ENCODE measurements at places on chromosomes 7 and 10. TPM values are rescaled to one million over a fixed set of nuclear protein-coding genes. Genes with fewer than 3 reads are reported as not detected.

LLCFC1 gene
- not detected for total RNA-seq

DNA sequence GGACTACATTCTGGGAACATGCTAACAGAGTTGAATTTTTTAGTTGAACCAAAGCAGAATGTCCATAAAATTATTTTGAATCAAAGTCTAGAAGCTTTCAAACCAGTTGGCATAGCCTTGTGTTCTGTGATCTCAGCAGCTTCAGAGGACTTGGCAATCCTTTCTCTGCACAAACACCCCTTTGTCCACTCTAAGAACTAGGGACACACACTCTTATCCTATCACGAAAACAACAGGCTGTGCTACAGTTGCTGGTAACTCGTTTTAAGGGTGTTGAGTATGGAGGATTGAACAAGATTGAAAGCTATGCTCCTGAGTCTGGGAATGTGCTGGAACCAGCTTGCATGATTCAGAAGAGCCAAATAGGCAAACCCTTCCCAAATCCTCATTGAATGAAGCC lies 76.4 kb upstream of the PRSS58 start:
- no peak for DNase-seq

DNA sequence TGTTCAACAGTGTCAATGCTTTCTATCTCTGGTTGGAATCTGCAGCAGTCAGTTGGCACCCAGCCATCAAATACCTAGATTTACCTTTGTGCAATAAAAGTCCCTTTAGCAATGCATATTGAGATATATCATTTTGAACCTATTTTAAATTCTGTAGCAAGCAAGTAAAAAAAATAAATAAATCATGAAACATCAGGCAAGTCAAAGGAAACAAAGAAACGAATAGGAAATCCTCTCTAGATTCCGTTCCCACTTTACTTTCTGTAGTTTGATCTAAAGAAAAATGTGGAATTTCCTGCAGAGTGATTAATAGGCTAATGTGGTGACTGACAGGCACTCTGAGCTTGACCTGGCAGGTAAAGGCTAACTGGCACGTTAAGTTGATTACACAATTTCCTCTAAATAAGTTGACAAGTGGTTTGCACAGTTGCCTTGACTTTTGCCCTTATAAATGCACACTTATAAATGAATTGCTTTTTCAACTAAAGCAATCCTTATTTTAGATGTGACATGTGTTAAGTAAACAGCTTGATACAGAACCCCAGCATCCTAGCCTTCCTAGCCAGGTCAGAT lies 208.1 kb upstream of the TCF7L2 start:
- DNase-seq, result no peak

TMEM196 gene
- not detected for total RNA-seq

IKZF1 gene
- not detected for total RNA-seq

GRCh38 chr7:143382791-143383641 lies 1.9 kb downstream of the ZYX start:
- no peak for DNase-seq

- DNase-seq, result peak; percentile 81
Measured at GRCh38 chr7:104883718-104884452, 130.1 kb upstream of the KMT2E start.

AMPH gene
- 13.4 TPM for total RNA-seq

GRCh38 chr10:2214805-2215204 lies 477.5 kb upstream of the ADARB2 start:
- DNase-seq, result peak; percentile 19

SPDYE2B gene
- not detected for total RNA-seq

NRAP gene
- total RNA-seq, result not detected

GRCh38 chr10:125979976-125980375 lies 83.6 kb downstream of the FANK1 start:
- no peak for DNase-seq

GRCh38 chr7:40105879-40106473 lies 28.4 kb downstream of the MPLKIP start:
- no peak for DNase-seq

TMEM176A gene
- total RNA-seq, result not detected

HELLS gene
- 109 TPM for total RNA-seq

- no peak for DNase-seq
Measured at GRCh38 chr10:575402-576129, 113.9 kb downstream of the DIP2C start.

GRCh38 chr7:14045651-14046050 lies 56.2 kb upstream of the ETV1 start:
- DNase-seq, result no peak

GRCh38 chr10:34707656-34708055 lies 107.4 kb downstream of the PARD3 start:
- DNase-seq, result no peak

GRCh38 chr7:67564959-67565358 lies 568.3 kb downstream of the TYW1 start:
- DNase-seq, result no peak

NEUROG3 gene
- not detected for total RNA-seq

GRCh38 chr10:116848032-116848943 lies 1.0 kb upstream of the ENO4 start:
- DNase-seq, result peak; percentile 8

GPER1 gene
- 7.3 TPM for total RNA-seq

DNA sequence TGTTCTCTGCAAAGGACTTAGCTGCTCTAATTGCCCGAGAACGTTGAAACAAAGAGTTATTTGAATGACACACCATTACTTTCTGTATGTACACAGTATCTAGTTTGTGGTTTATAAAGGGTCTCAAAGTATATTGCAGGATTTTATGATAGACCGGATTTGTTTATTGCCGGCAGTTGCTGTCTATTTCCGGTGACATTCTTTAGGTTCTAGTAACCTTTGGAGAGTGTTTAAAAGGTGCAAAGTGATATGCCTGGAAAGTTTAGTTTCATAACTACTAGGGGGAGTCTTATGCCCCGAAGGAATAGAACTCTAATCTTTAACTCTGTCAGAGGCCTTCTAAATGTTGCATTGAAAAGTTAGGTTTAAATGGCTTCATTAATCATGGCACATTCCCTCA lies 63.8 kb downstream of the PAPSS2 start:
- peak; percentile 27 for DNase-seq

GIMAP1 gene
- not detected for total RNA-seq

DNA sequence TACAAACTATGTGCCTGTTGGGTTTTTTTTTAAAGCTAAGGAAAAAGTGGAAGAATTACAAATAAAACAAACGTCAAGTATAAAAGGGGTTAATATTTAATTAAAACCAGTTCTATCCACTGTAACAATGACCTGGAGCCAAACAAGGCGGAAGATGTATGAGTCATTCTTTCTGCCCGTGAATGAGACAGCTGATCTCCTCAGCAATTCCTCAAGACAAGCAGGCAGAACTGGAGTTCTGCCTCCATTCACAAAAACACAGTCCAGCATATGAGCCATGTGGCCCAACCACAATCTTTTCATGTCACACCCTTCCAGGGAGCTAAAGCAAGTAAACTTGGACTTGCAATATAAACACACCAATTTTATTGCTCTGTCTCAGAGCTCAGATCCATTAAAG lies 8.4 kb downstream of the ETV1 start:
- DNase-seq, result peak; percentile 97

DNA sequence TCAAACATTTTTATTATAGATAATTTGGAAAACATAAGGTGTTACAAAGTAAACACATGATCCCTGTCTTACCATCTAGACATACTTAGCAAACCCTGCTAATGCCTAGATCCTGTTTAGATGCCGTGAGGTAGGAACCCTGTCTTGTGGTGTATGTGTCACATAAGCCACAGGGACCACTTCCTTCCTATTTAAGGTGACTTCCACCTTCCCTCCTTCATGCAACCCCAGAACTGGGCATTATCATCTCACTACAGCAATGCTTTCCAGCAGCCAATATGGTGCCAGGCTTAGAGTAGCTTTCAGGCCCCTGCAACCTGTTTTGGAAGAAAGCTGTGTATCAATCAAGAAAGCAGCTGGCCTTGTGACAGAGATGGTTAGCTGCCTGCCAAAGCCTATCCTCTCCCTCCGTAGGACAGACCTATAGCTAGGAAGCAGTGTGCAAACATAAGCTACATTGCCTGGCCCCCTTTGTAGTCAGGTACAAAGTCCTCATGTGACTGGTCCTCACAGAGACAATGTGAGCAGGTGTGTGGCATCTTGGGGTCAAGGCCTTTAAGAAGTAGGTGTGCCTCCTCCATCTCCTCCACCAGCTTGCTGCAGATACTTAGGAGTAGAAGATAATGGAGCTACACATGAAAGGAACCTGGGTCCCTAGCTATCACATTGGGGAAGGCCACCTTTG lies 146.8 kb downstream of the SPAG6 start:
- no peak for DNase-seq

DNA sequence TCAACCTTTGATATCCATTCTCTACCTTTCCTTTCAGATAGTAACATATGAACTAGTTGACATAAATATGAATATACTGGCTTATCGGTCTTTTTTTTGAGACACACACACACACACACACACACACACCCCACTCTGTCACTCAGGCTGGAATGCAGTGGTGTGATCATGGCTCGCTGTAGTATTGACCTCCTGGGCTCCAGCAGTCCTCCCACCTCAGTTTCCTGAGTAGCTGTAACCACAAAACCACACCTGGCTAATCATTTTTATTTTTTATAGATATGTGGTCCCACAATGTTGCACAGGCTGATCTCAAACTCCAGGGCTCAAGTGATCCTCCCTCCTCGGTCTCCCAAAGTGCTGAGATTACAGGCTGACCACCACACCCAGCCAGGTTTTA lies 14.2 kb upstream of the NT5C3A start:
- no peak for DNase-seq

DNA sequence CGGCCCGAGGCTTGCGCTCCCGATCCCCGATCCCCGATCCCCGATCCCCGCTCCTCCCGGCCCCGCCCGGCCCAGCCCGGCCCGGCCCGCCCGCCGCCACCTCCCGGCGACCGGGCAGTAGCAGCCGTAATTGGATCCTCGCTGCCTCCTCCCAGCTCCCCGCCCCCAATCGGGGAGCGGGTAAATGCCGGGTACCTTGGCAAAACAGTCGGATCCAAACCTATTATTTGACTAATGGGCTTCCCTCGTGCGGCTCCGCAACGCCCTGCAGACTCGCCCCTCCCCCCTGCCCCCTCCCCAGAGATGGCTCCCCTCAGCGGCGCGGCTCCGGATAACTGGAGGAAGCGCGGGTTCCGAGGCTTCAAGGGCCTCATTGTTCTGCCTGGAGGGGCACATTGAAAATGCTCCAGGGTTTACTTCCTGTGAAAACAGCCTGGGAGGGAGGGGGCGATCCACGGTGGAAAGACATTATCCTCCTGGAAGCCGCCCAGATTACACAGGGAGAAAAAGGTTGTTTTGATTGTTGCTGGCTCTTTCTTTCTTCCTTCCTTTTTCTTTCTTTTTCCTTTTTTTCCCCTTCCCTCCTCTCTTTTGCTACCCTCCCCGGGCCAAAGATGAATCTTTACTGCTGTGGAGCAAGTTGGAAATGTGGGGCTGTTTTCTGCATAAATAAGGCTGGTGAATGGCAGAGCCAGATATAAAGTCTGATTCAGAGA lies 94.7 kb upstream of the ZMIZ1 start:
- peak; percentile 76 for DNase-seq

DNA sequence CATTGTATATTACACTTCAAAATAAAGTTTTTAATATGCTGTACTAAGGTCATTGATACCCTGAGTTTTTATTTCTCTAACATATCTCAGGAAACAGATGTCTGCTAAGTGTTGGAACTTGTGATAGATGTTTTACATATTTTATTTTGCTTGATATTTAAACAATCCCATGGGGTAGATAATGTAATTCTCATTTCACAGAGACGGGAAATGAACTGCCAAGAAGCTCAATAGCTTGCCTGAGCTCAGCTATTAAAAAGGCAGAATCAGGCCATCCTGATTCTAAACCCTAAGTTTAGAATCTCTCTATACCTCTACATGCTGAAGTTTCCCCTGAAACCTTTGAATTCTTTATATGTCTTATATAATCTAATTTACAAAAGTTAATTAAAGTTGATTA lies 126.3 kb downstream of the LRRC18 start:
- no peak for DNase-seq
